ENCODE measurements at places on chromosomes 3 and 15.

DNA sequence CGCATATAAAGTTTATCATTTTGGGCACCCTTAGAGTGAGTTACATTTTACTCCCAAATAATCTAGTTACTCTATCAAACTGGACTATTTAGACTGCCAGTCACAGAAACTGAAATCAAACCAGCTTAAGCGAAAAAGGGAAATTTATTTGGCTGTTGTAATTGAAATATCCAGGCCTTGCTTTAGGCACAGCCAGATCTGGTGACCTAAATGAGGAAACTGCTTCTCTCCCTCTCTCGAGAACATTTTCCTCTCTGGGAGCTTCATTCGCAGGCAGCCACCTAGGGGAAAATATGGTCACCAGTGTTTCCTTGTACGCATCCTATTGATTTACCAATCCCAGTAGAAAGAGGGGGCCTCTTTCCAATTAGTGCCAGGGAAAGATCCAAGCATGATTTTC lies 175.3 kb upstream of the MITF start:
- no peak for DNase-seq

- peak; percentile 34 for DNase-seq
Measured at GRCh38 chr15:33822479-33822878, 145.8 kb upstream of the CHRM5 start.

GRCh38 chr3:13598926-13599886 lies 50.3 kb downstream of the FBLN2 start:
- DNase-seq = peak; percentile 73

GRCh38 chr3:94117729-94118128 lies 54.9 kb downstream of the NSUN3 start:
- DNase-seq = no peak

DNA sequence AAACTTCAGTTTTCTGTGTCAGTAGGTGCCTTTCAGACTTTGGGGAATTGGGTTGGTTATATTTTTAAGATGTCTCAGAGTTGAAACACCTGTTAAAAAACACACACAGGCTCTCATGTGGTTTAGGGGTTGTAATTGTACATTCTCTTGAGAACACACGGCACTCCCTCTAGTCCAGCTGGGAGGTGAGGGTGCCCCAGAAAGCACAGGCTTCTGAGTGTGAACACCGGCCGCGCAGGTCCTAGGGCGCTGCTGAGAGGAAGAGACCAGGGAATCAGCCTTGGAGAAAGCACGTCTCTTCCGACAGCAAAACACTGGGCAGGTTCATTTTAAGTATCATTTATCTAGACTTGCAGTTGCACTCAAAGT lies 68.0 kb upstream of the RPL35A start:
- no peak for DNase-seq

GRCh38 chr3:24645047-24645446 lies 150.4 kb upstream of the THRB start:
- DNase-seq = no peak

GRCh38 chr3:129758306-129758705 lies 135.2 kb downstream of the TMCC1 start:
- no peak for DNase-seq

DNA sequence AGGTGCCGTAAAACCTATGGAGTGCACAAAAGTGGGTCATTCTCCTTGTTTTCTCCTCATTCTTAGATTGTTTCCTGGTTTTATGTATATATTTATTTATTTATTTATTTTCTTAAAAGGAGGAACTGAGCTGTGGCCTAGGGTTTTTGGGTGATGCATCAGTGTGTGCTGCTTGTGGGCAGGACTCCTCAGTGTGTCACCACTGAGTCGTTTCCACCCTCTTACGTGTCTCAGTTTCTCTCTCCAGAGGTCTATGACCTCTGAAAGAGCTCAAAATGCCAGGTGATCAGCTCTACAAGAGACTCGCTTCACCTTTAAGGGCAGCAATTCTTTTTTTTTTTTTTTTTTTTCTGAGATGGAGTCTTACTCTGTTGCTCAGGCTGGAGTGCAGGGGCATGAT lies 72.9 kb downstream of the CD200 start:
- no peak for DNase-seq
